ENCODE measurements at places on chromosomes 7 and 10.

- DNase-seq: no peak
Observed at GRCh38 chr7:10104292-10104691, 869.4 kb upstream of the PHF14 start.

GRCh38 chr10:101552442-101552841 is 35.6 kb downstream of the POLL start:
- peak; percentile 85 for DNase-seq

DNA sequence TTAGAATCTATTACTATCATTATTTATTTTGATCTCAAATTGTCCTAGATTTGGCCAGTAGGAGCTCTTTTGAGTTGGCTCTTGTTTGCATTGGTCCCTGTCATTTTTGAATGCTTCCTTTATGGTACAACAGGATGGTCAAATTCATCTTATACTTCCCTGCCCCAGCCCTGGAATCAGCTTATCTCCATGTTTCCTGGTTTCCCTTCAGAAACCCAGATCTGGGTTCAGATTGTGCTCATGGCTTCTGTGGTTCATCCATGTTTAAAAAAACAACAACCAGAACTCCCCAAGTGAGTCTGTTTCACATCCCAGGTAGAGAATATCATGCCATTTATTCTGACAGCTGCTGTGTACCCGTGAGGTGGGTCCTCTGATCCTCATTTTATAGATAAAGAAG is 10.6 kb downstream of the ZFYVE27 start:
- no peak for DNase-seq

- DNase-seq: no peak
Observed at GRCh38 chr7:117112640-117113039, 159.3 kb downstream of the ST7 start.

DNA sequence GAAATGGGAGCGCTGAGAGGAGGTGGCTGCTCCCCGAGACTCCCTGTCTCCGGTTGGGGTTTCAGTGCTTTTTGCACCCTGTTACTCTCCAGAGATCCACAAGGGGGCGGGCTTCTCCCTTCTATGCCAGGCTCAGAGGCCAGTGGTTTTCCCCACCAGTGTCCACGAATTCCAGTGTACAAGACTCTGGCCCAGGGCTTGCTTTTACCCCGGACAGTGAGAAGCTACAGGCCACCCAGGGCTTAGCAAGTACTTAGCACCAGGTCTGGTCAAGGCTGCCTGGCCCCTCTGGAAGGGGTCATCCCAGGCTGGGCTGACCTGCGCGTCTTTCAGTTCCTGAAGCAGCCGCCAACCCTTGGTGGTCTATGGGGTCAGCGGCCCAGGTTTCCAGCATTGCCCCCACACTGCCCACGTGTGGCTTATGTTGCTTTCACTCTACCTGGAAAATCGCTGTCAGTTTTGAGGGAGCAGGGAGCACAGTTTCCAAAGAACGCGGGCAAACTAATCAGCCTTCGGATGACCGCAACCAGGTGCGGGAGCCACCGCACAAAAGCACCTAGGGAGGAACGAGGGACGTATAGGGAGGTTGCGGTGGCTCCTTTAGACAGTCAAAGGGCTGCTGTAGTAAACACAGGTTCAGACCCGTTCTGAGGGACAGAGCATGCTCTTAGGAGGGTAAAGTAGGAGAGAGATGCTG is 6.8 kb downstream of the CYP26A1 start:
- peak; percentile 55 for DNase-seq

DNA sequence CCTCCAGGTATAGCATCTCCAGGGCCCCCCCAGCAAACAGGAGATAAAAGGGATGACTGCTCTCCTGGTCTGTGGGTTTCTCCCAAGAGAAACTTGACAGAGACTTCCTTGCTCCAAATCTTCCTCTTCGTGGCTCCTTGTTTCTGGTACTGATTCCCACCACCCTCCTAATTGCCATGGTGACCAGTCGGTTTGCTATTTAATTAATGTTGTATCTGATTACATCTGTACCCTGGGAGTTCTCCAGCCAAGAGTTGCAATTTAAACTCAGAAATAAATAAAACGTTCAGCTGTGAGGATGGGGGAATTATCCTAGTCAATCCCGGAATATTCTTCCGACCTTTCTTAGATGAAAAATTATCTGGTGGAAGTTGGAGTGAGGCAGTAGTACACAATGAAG is 264.7 kb downstream of the PAXIP1 start:
- DNase-seq: no peak

DNA sequence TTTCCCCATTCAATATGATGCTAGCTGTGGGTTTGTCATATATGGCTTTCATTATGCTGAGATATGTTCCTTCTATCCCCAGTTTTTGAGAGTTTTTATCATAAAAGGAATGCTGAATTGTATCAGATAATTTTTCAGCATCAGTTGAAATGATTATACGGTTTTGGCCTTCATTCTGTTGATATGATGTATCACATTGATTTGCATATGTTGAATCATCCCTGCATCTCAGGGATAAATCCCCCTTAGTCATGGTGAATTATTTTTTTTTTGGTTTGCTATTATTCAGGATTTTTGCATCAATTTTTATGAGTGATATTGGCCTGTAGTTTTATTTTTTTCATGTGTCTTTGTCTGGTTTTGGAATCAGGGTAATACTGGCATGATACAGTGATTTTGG is 1152.3 kb upstream of the C7orf33 start:
- DNase-seq: no peak

- DNase-seq: peak; percentile 93
Observed at GRCh38 chr10:5933909-5934546, 43.3 kb downstream of the IL15RA start.

- no peak for DNase-seq
Observed at GRCh38 chr10:48332166-48332870, 25.8 kb downstream of the MAPK8 start.

- no peak for DNase-seq
Observed at GRCh38 chr10:100022403-100022802, 12.7 kb upstream of the DNMBP start.

DNA sequence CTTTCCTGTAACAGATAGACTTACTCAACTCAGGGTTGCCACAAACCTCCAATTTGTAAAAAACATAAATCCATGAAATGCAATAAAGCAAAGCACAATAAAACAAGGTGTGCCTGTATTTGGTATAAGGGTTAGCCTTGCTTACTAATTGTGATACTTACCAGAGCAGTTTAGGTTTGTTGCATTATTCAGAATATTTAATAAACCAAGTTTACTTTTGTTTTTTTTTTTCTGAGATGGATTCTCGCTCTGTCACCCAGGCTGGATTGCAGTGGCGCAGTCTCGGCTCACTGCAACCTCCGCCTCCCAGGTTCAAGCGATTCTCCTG is 79.6 kb downstream of the SEC61G start:
- DNase-seq: no peak

GRCh38 chr10:117532451-117533107 is 10.0 kb upstream of the EMX2 start:
- no peak for DNase-seq

GRCh38 chr7:42217548-42217947 is 19.5 kb downstream of the GLI3 start:
- DNase-seq: no peak

- no peak for DNase-seq
Observed at GRCh38 chr7:147646568-147646967, 944.0 kb upstream of the C7orf33 start.

DNA sequence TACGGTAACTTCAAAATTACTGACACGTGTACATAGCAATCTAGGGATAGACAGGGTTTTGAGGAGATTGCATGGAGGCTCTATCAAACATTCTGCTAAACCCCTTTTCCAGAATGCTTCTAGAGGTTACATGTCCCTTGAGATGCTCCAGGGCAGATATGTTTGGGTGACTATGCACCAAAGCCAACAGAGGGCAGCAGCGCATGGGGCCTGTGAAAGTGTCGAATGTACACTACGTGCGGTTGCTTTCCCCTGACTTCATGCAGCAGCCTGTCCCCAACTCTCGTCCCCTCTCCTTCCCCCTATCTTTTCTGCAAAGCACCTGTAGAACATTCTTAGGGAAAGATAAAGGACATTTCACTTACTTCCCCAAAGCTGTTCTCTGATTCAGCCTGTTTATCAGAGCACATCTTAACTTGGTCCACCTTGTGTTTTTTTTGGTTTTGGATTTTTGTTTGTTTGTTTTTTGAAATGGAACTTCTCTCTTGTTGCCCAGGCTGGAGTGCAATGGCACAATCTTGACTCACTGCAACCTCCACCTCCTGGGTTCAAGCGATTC is 90.2 kb downstream of the UBE3C start:
- DNase-seq: peak; percentile 52

DNA sequence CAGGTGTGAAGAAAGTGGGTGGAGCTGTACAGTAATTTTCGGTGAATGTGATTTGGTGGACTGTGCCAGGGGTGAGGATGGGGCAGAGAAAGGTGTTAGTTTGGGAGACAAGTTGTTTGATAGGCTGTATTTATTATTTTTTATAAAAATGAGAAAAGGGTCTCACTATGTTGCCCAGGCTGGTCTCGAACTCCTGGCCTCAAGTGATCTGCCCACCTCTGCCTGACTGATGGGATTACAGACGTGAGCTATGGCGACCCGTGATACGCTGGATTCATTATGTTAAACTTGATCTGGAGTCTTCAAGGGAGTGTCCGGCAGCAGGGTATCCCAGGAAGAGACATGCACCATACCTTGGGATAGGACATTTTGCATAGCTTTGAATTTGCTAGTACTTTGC is 1.3 kb downstream of the KAT6B start:
- no peak for DNase-seq

- DNase-seq: no peak
Observed at GRCh38 chr7:108415084-108415483, 41.2 kb downstream of the NRCAM start.

- no peak for DNase-seq
Observed at GRCh38 chr7:104793066-104793465, 220.9 kb upstream of the KMT2E start.

DNA sequence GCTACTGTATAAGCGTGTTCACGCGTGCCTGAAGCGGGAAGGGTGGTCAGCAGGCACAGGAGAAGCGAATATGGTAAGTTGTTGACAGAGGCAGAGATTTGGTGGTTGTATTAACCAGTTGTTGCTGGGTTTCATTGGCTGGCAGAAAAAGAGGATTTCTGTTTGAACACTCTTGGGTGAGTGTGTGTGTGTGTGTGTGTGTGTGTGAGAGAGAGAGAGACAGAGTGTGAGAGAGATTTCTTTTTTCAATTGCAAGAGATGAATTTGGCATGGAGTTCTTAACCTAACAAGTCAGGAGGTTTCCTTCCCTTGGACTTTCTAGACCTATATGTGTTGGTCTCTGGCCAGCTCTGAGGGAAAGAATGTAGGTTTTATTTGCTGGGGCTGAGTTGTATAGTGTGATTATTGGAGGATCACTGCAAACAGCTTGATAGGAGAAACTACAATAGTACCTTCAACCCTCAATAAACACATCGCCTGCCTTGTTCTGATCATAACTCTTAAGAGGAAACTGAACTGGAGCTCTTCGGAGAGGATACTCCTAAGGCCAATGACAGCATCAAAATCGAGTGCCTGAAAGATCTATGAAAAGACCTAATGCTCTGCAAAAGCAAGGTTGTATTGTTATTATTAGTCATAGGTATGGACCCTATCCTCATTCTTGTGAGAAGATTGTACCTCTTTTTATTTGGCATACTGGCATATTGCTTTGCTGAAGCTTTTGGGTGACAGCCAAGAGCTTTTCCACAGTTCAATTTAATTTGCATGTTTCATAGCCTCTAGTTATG is 1.2 kb downstream of the MCU start:
- DNase-seq: peak; percentile 35

DNA sequence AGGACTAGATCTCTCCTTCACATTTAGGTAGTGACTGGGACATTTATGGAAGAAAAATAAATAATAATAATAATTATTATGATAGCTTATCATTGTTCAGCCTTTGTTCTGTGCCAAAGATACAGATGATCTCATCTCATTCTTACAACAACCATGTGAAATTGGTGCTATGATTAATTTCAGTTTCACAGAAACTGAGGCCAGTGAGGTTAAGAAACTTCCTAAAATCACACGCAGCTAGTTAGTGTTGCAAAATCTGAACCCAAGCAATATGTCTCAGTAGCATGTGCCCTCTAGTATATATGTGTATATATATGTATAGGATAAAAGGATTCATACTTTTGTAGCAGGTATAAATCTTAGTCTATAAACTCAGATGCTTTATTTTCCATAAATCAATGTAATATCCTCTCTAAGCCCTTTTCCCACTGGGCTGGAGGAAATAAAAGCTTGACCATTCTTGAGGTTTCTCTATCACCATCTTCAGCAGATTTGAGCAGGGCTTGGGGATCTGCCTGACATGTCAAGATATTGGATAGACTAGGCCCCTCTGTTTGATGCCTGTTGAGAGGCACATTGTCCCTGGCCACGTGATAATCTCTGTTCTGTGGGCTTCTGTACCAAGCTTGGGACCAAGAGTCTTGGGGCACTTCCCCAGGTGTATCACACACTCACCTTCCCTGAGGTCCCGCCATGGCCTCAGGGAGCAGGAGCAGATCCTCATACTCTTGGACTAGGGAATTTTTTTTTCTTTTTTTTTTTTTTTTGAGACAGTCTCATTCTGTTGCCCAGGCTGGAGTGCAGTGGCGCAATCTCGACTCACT is 172.6 kb upstream of the NRP1 start:
- DNase-seq: no peak

DNA sequence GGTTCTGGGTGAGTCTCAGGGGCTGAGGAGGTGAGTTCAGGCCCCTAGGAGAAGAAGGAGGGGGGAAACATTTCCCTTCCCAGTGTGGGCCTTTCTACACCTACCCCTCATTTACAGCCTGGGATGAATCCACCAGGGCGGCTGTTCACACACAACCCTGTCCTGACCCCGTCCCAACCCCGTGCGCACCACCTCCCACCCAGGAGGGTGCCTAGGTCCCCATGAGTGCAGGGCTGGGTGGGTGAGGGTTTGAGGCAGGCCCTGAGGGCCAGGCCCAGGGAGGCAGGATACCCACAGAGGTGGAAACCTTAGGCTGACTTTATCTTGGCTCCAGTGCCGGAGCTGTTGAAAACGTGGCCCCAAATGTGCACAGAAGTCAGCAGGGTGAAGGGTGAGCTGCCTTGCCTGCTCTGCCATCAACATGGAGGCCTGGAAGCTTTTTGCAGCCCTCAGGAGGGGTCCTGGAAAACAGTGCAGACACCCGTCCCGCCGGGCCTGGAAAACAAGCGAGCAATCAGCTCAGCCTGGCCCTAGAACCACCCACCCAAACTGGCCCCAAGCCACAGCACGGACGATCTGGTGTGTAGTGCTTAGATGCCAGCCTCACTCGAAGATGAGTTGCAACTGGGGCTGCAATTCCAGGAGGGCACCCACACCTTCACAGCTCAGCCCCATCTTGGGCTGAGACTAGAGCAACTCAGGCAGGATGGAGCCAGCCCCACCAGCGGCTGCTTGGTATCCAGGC is 9.3 kb upstream of the RET start:
- DNase-seq: no peak

Data from hematopoietic multipotent progenitor cell treated with erythropoietin and hydrocortisone succinate and interleukin-3 and kit ligand, for 8 days (in vitro differentiated cells).